ENCODE measurements at places on chromosomes 3 and 15.

- DNase-seq, result peak; percentile 46
Measured at GRCh38 chr3:124620600-124621063, 109.6 kb upstream of the UMPS start.

DNA sequence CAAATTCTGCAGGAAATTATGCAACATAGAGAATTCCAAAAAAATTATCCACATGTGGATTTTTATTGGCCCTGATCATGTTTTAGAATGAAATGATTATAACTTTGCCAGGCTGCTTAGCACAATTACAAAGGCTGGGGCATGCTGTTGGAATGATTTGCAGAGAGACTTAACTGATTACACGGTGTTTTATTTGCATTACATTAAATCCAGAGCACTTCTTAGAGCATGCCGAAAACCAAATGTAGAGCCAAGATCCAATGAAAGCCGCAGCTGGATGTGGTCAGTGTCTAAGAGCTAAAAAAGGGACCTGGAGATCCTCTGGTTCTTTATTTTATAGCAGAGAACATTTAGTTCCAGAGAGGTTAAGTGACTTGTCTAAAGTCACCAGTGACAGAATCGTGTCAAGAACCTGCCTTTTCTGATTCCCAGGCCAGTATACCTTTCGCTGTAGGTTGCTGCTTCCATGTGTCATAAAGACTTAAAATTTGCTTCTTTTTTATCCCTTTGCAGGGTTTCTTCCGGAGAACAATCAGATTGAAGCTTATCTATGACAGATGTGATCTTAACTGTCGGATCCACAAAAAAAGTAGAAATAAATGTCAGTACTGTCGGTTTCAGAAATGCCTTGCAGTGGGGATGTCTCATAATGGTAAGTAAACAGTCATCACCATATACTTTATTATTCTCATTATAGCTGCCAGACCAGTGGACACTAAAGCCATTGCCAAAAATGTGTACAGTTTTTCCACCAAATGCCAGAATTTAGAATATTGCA is 92.0 kb upstream of the TSEN2 start:
- DNase-seq, result no peak

GRCh38 chr15:68829068-68829467 is 8.4 kb upstream of the ANP32A start:
- peak; percentile 53 for DNase-seq

GRCh38 chr3:162721736-162722135 is 1225.1 kb downstream of the OTOL1 start:
- no peak for DNase-seq

- DNase-seq, result no peak
Measured at GRCh38 chr3:47577583-47578118, 1.0 kb downstream of the CSPG5 start.

- DNase-seq, result no peak
Measured at GRCh38 chr3:193928354-193929209, 207.4 kb upstream of the HES1 start.

- peak; percentile 57 for DNase-seq
Measured at GRCh38 chr3:101813817-101814440, 34.9 kb downstream of the NXPE3 start.

GRCh38 chr15:92683511-92683834 is 27.9 kb upstream of the FAM174B start:
- no peak for DNase-seq

DNA sequence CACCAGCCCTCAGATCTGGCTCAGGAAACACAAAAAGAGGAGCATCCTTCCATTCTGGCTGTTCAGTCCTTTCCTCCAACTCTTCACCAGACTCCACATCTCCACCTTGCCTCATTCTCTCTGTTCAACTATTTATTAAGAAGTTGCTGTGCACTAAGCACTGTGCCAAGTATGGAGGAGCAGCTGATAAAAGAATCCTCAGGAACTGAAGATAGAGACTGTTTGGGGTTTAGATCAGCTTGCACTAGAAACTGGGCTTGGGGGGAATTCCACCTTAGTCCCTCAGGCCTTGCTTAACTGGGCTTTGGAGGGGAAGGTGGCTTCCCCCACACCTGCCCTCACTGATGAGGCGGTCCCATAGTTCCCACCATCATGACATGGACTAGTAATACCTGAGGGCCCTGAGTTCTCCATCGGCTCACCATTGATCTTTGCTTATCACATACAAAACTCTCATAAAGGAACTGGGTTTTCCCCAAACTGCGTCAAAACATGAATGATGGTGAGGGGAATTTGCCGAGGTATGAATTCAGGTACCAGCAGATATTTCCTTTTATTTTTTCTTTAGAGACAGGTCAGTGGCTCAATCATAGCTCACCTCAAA is 1.7 kb upstream of the CCR8 start:
- peak; percentile 53 for DNase-seq

GRCh38 chr15:60605879-60606307 is 127.0 kb upstream of the ICE2 start:
- no peak for DNase-seq

- no peak for DNase-seq
Measured at GRCh38 chr15:100093211-100094126, 248.3 kb downstream of the ADAMTS17 start.

GRCh38 chr3:180747805-180748361 is 68.6 kb upstream of the CCDC39 start:
- no peak for DNase-seq

DNA sequence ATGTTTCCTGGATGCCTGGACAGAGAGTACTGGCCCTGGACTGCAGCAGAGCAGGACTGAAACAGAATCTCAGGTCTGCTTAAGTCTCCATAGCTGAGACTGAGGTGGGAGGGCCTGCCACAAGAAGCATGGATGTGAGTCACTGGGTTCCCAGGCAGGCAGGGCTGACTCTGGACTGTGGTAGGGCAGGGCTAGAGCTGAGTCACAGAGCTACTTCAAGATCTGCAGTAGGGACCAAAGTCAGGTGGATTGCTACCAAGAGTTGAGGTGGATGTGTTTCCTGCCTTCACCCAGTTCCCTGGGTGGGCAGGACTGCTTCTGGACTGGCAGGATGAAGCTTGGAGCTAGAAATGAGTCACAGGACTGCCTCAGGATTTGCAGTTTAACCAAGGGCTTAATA is 282.9 kb downstream of the AGBL1 start:
- DNase-seq, result no peak

DNA sequence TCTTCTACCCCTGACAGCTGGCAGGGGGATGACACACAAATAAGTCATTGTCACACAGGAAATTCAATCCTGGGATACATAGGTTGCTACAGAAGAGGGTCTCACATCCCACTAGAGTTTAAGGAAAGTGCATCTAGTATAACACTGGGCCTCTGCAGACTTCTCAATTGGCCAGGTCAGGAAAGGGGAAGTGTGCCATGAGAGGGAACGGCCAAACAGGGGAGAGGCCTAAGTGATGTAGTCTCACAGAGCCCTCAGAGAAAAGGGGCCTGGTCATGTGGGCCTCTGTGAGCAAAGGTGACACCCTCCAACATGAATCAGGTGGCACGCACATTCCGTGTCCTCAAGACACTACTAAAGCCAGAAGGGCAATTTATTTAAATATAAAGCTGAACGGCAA is 11.2 kb downstream of the ZXDC start:
- DNase-seq, result no peak

DNA sequence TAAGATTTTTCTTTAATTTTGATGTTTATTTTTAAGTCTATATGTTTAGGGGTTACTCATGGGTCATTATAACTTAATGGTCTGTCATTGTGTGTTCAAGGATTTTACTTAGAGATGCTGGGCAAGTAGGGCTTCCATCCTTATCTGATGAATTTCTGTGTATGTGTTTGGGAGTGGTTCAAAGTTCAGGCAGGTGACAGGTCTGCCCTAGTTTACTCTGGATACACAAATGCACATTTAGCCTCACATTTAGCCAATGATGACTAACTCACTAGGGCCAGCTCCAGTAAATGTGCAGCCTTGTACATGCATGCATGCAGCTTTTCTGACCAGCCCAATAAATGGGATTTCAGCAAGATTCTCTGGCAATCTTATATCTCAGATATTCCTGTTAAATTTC is 554.1 kb downstream of the SI start:
- no peak for DNase-seq

DNA sequence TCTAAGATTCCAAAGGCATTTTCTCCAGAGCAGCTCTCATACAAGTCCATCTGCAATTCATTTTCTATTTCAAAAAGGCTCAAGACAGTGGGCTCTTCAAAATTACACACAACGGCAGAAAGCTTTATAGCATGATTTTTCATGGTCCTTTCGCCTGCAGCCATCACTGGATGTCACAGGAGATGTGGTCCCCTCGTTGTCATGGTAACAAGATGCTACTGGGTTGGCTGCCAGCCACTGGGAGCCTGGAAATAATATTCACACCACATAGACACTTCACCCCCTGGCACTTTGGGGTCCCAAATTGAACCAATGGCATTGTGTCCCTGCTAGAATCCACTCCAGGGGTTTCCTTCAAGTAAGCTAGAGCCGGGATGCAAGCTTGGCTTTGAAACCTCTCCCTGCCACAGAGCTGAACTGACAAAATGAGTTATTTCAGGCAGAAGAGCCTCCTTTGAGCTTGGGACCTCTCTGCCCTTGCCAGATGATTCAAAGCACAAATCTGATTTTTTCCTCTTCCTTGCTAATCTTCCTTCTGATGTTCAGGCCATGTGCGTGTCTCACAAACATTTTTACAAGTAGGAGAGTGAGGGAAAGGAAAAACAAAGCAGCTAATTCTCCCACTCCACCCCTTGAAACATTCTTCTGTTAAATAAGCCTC is 512.6 kb upstream of the ADAMTS9 start:
- no peak for DNase-seq

DNA sequence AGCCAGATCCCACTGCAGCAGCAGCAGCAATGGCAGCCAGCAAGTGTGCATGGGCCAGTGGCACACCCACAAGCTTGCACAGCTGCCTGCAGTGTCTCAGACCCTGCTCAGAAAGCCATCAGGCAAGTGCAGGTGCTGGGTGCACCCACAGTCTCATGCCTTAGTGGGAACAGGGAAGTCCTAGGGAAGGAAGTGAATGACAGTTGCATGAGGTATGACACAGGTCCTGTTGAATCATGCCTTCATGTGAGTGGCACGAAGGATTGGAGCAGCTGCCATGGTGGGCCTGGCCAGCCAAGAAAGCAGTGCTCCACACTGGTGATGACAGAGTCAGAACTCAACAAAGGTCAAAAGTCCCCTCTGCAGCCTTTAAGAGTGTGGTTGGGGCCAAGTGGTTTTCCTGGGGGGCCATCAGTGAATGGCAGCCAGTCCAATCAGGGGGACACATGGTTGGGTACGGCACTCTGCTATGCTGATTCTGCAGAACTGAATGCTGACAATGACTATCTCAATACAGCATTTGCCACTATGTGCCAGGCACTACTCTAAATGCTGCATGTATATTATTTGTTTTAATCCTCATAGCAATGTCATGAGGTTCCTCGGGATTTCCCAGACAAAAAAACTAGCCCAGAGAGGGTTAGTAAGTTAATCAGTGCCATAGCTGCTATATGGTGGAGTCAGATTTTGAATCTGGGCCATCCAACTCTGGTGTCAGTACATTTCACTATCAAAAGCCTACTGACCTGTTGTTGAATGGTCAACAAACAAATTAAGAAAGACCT is 94.3 kb downstream of the AQP9 start:
- no peak for DNase-seq

- no peak for DNase-seq
Measured at GRCh38 chr3:65837604-65838003, 201.1 kb downstream of the MAGI1 start.

DNA sequence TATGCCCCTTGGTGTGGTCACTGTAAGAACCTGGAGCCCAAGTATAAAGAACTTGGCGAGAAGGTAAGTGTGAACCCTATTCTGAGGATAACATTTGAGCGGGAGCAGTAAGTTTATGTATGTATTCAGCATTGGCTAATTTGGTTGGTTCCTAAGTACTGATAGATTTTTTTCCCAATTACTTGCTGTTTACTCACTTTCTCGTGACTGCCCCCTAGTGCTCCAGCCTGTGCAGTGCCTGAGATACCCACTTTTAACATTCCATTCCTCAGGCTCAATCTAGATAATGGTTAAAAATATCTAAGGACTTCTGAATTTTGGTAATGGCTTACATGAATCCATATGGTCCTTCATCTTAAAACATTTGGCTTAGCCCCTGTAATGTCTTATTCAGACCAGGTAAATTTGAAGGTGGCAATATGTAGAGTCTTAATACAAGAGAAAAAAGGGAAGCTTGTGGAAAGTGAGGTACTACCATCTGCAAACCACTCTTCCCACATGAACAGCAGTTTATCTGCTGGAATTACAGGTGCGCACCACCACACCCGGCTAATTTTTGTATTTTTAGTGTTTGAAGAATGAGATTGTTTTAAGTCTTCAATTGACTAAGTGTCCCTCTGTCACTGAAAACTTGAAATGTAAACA is 7.1 kb downstream of the ELL3 start:
- DNase-seq, result peak; percentile 70

- DNase-seq, result no peak
Measured at GRCh38 chr3:19467761-19468160, 319.5 kb downstream of the KCNH8 start.

GRCh38 chr3:16506884-16507577 is 6.5 kb downstream of the RFTN1 start:
- DNase-seq, result no peak

- no peak for DNase-seq
Measured at GRCh38 chr3:169923189-169923588, 11.8 kb downstream of the SAMD7 start.

- no peak for DNase-seq
Measured at GRCh38 chr15:95266451-95267061, 1035.2 kb downstream of the MCTP2 start.

- no peak for DNase-seq
Measured at GRCh38 chr15:38211249-38211648, 41.4 kb upstream of the SPRED1 start.

DNA sequence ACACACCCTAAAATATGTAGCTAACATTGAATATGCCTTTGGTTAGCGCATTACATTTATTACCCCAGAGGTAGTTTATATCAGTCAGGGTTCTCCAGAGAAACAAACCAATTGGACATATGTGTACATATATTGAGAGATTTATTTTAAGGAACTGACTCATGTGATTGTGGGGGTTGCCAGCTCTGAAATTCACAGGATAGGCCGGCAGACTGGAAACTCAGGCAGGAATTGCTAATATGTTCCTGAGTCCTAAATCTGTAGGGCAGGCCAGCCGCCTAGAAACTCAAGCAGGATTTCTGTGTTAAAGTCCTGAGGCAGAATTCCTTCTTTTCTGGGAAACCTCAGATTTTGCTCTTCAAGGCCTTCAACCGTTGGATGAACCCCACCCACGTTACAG is 189.7 kb downstream of the CDIN1 start:
- no peak for DNase-seq

Data from CD4-positive, alpha-beta T cell treated with Interleukin-12 subunit alpha and Interleukin-12 subunit beta, for 1 hour (primary cell).